ENCODE measurements at places on chromosomes 6 and 20. TPM values are rescaled to one million over a fixed set of nuclear protein-coding genes. Genes with fewer than 3 reads are reported as not detected.
A peak's percentile ranks its signal among the peaks of the same experiment; 100 is the strongest.

GRCh38 chr20:35772563-35773058 is 796 bp downstream of the PHF20 start:
- DNase-seq: no peak

DNA sequence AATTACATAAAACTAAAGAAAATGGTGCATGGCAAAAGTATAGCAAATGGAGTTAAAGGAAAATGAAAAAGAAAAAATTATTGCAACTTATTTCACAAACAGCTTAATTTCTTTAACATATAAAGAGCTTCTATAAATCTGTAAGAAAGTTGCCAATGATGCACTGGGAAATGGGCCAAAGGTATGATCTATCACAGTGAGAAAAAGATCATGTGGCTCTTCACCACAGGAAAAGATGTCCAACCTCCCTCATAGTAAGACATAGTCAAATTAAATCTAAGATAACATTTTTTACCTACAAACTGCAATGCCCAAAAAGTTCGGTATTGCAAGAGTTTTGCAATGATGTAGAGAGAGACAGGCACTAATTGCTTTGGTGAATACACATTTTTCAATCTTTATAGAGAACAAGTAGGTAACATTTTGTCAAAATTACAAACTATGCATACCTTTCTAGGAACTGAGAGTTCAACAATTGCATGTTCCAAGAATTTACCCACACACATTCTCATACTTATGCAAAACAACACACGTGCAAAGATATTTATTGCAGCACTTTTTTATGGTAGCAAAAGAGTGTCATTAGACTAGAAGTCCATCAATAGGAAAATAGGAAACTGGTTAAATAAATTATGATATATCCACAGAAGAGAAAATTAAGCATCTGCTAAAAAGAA is 372.6 kb downstream of the QKI start:
- DNase-seq: no peak

- no peak for DNase-seq
Observed at GRCh38 chr6:161631676-161632194, 357.9 kb upstream of the AGPAT4 start.

DNA sequence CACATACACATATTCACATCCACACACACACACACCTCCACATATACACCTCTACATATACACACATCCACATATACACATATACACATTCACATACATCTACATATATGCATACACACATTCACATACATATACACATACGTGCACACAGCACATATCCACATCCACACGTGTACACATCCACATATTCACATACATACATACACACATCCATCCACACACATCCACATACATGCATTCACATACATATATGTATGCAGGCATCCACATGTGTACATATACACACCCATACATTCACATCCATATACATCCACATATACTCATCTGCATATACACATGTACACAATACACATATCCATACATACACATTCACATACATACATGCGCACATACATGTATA is 25.6 kb upstream of the NKX2-2 start:
- DNase-seq: no peak

- DNase-seq: peak; percentile 12
Observed at GRCh38 chr6:3277251-3277650, 18.5 kb downstream of the PSMG4 start.

DNA sequence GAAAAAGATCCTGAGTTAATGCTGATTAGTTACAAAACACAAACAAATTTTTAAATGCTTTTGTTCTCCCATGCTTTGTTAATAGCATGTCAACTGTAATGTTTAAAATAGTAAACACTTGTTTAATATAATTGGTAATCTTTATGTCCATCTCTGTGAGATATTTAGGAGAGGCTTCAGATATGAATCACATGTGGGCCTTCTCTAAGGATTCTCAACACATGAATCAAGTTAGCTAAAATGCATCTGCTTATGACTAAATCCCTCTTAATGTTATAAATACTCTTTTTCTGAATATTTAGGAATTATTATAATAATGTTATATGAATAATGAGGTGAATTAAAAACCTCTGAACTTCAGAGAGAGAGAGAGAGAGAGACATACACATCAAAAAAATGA is 345.9 kb upstream of the MANEA start:
- no peak for DNase-seq

- no peak for DNase-seq
Observed at GRCh38 chr6:3402310-3403237, 54.3 kb downstream of the SLC22A23 start.

DNA sequence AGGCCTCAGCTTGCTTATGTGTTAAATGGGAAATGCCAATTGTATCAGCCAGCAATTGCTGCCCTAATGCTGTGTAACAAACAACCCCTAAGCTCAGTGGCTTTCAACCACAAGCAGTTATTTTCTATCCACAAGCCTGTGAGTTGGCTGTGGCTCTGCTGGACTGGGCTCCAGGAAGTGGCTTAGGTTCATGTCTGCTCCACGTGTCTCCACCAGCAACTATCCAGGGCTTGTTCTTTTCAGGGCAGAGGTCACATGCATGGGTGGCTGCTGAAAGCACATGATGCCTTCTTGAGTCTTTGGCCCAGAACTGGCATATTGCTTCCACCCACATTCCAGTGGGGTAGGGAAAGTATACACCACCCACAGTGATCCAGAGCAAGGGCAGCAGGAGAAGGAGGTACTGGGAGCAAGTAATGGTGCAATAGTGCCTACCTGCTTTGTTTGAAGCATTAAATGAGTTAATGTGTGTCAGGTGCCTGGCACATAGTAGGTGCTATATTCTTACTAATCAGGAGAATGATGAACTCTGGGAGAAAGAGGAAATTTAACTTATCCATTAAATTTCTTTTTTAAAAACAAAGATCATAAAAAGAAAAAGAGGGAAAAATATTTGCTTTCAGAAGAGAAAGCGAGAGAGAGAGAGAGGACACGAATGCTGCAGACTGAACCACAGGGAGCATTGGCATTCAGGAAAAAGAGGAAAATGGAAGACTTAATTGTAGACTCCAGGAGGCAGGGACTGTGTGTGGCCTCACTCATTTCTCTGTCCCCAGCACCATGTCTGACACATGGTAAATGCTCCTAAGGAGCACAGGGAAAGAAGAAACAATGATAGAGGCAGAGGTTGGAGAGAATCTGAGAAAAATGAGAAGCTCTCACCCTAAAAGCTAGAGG is 25.2 kb upstream of the RNF24 start:
- no peak for DNase-seq

DNA sequence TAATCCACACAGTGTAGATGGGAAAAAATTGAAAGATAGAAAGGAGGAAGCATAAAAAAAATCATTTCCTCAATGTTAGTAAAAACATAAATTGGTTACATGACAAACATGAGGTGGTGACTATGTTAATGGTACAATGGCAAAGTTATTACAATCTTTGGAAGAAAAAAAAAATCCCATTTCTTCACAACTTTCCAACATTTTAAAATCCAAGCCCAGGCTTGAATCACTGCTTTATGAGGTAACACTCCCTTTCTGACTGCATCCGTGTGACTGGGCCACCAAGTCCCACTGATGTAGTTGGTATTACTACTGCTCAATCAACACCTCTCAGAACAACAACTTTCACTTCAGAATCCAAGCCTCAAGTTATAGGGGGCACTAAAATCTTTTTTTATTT is 160.4 kb downstream of the BTBD9 start:
- DNase-seq: no peak

GRCh38 chr6:22598339-22598738 is 29.0 kb downstream of the HDGFL1 start:
- no peak for DNase-seq

GRCh38 chr6:152338335-152339125 is 298.6 kb downstream of the SYNE1 start:
- peak; percentile 66 for DNase-seq

GRCh38 chr6:12436683-12437082 is 146.5 kb downstream of the EDN1 start:
- DNase-seq: no peak

- no peak for DNase-seq
Observed at GRCh38 chr20:62548471-62548870, 72.7 kb upstream of the GATA5 start.

- DNase-seq: no peak
Observed at GRCh38 chr6:159061805-159062563, 17.2 kb upstream of the TAGAP start.

- no peak for DNase-seq
Observed at GRCh38 chr6:53828215-53828614, 33.4 kb downstream of the LRRC1 start.

GRCh38 chr6:87683890-87684289 is 18.1 kb downstream of the AKIRIN2 start:
- no peak for DNase-seq

MACROD2 gene
- total RNA-seq: 4.2 TPM

TMC2 gene
- not detected for total RNA-seq

PRR18 gene
- not detected for total RNA-seq

ZFP57 gene
- not detected for total RNA-seq

SLC22A16 gene
- total RNA-seq: not detected

AVP gene
- total RNA-seq: 0.51 TPM

PTK6 gene
- 0.13 TPM for total RNA-seq

Data from Right ventricle myocardium superior (tissue), 1 donor.